Activated CD4-positive, alpha-beta T cell treated with anti-CD3 and anti-CD28 coated beads for 1 hour (primary cell): ENCODE measurements at places on chromosomes 3 and 15.

DNA sequence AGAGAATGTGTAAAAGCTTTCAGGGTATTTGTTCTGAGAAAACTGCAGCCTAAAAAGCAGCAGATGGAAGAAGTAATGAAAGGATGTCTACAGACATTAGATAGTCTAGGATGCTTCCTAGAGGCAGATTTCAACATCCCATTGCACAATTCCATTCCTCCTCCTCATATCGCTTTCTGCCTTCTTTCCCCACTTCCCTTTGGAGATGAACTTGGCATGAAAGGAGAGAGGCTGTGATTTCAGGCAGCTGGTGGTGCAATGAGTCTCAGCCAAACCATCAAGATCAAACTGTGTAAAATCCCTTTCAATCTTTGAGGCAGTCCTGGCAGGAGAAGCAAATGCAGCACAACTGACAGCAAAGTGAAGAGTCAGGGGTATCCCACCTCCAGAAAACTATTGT is 438.7 kb upstream of the KCNMB2 start:
- DNase-seq: no peak

GRCh38 chr15:43518197-43518761 is 871 bp downstream of the MAP1A start:
- DNase-seq: no peak

- no peak for DNase-seq
Measured at GRCh38 chr3:10228248-10228950, 19.9 kb upstream of the TATDN2 start.

- no peak for DNase-seq
Measured at GRCh38 chr15:66718220-66718988, 16.4 kb downstream of the SMAD6 start.

DNA sequence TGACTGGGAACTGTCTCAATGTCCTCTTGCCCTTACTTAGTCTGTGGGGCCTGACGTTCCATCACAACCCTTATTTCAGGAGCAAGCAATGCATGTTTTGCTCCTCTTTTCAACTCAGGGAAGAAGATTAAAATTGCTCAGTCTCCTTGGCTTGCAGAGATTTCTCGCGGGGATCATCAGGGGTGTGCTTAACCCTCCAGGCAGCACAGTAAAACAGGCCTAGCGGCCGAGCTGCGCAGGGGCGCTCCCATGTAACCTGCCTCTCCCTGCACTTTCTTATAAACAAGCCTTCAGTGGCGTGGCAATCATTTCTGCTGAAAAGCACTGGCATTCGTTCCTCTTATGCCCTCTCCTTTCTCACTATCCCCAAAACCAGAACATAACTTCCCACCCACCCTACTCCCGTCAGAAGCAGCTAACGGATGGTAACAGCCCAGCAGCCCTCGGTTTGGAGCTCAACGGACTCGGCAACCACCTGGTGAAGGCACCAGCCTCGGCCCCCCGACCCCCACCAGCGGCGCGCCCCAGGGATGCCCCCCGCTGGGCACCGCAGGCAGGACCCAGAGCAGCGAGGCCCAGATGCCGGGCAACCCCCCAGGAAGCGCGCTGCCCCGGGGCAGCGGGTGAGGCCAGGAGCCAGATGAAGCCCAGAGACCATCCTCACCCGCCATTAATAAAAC is 1.1 kb downstream of the MCF2L2 start:
- no peak for DNase-seq

GRCh38 chr3:33202711-33203457 is 15.7 kb downstream of the SUSD5 start:
- DNase-seq: no peak

- no peak for DNase-seq
Measured at GRCh38 chr3:186220365-186220764, 111.5 kb upstream of the ETV5 start.

GRCh38 chr15:31318429-31318828 is 8.2 kb upstream of the KLF13 start:
- DNase-seq: no peak

GRCh38 chr15:71011503-71012155 is 103.6 kb upstream of the THSD4 start:
- DNase-seq: no peak
